Omental fat pad (tissue), 4 donors: ENCODE measurements at places on chromosomes 5 and 9. TPM values are rescaled to one million over a fixed set of nuclear protein-coding genes. Genes with fewer than 3 reads are reported as not detected.

GRCh38 chr5:78627175-78627574, 21.4 kb downstream of the LHFPL2 start:
- no peak for DNase-seq

DNA sequence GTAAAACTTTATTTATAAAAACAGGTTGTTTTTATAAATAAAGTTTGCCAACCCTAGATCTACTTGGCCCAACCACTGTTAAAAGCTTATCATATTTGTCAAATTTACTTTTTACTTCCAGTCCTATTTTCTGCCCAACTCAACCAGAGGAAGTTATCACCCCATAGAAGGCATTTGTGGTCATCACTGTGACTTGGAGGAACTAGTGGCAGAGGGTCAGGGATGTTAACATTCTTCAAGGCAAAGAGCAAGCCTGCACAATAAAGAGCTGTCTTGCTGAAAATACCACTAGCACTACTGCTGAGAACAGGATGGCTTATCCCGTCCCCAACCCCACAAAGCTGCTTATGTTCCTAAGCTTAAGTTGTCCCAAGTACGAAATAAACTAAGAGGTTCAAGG, 22.3 kb downstream of the TTC33 start:
- DNase-seq, result no peak

DNA sequence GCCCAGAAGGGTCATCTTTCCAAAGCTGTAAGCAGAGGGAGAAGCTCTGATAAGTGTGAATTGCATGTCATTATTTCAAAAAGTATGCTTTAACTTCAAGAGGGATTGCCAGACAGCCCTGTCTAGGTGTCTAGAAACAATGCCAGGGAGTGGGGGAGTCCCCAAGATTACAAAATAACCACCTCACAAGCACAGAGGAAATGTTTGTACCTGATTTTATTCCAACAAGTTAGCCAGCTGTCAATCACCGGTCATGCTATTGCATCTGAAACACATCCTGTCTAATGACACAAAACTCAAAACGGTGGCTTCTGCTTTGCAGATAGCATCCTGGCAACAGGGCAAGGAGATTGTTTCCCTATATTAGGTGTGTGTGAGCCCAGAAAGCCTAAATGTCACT, 154.2 kb upstream of the WWC1 start:
- no peak for DNase-seq

- no peak for DNase-seq
Measured at GRCh38 chr9:114697951-114698351, 16.0 kb upstream of the TEX48 start.

- DNase-seq, result no peak
Measured at GRCh38 chr9:1469996-1470395, 419.8 kb downstream of the DMRT2 start.

DNA sequence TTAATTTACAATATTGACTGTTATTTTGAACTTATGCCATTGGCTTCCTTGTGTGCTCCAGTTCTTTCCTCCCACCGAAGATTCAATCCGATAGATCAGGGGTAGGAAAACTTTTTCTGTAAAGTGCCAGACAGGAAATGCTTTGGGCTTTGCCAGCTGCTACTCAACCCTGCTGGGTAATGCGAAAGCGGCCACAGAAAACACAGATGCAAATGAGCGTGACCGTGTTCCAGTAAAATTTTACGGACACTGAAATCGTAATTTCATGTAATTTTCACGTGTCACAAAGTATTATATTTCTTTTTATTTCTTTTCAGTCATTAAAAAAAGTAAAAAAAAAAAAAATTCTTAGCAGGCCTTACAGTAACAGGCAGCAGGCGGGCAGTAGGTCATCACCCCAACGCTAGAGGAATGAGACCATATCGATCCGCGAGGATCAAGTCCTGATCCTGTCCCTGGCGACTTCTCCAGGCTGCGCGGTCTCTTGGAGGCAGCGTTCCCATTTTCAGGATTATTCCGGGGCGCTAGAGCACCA, 599 bp downstream of the NMRK1 start:
- DNase-seq, result no peak

DNA sequence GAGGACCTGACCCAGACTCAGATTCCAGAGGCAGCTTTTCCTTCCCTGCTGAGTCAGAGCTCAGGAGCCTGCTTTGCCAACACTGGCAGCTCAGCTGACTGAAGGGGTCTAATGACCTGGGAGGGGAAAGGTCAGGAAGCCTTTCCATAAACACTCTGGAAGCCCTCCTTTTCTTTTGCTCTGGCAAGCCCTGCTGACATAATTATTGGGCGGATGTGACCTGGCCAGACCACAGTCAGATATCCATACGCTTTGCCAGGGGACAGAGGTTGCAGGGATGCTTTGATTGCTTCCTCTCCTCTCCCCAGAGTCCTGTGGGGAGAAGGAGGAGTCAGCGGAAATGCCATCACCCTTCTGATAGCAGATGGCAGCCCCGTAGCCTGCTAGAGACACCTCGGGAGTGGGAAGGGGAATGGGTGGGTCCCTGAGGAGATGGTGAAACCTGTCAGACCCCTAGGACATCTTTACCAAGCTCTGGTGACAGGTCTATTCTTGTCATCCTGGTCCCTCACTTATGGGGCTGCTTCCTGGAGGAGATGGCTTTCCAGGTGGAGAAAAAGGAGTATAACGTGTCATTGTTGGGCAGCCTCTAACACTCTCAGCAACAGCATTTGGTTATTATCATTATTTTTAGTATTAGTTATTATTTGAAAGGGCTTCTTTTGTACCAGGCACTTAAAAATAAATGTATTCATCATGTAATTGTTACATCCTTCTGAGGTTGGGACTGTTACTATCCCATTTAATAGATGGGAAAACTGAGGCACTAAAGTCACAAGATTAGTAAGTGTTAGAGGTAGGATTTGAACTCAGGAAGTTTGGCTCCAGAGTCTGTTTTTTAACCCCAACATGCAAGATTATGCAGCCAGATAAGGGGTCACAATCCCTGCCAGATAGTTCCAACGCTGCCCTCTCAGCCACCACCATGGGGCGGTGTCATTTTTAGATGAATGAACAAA, 11.6 kb downstream of the COL27A1 start:
- no peak for DNase-seq

GRCh38 chr5:65535529-65535987, 27.4 kb downstream of the CENPK start:
- no peak for DNase-seq

PCAT7 gene
- not detected for total RNA-seq

DAPK1 gene
- 101 TPM for total RNA-seq

FTMT gene
- not detected for total RNA-seq

DIPK1B gene
- total RNA-seq, result 7.0 TPM
